Aorta (tissue), 5 donors: ENCODE measurements at places on chromosomes 4 and X. TPM values are rescaled to one million over a fixed set of nuclear protein-coding genes. Genes with fewer than 3 reads are reported as not detected.
A peak's percentile ranks its signal among the peaks of the same experiment; 100 is the strongest.

- H3K27me3 ChIP-seq: no peaks in the 10 kb centered on the region
- no peak for DNase-seq
- H3K4me3 ChIP-seq: no peak overlapping the region
- H3K4me1 ChIP-seq: no peaks in the 10 kb centered on the region
- no peak overlapping the region for H3K27ac ChIP-seq
Observed at GRCh38 chrX:129612396-129612795, 42.4 kb downstream of the APLN start.

DNA sequence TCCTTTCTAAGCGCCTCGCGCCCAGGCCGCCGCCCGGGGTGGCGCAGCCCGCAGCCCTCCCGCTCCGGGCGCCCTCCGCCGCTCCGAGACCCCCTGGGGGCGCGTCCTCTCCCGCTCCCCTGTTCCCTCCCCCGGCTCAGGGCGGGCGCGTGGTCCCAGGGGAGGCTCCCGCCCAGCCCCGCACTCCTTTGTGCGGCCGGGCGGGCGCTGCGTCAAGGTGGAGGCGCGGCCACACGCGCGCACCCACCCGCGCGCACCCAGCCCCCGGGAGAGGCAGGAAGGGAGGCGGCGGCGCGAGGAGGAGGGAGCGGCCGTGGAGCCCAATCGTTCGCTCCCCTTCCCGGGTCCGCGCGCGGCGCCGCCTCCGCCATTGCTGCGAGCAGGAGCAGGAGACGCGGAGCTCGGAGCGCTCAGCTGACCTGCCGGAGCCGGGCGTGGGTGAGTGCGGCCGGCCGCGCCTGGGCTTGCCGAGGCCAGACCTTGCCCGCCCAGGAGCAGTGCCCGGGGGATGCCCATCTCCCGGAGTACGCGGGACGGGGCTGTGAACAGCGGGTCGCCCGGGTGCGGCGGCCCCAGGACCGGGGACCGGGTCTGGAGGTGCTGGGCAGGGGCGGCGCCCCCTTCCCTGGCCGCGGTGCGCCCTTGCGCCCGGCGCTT is at the start of gene NSG1:
NSG1 (plus strand) TSS at position 367 of the 657 bp plus-strand sequence. CDS start 528 bp downstream, outside the sequence.
- no peaks in the 10 kb centered on the region for H3K27me3 ChIP-seq
- no peak for DNase-seq
- H3K4me1 ChIP-seq: no peaks in the 10 kb centered on the region
- H3K4me3 ChIP-seq: peak within 1 kb of the TSS; percentile 11
- H3K27ac ChIP-seq: no peak within 1 kb of the TSS

The CCDC120 gene
- 4.3 TPM for polyA plus RNA-seq

DNA sequence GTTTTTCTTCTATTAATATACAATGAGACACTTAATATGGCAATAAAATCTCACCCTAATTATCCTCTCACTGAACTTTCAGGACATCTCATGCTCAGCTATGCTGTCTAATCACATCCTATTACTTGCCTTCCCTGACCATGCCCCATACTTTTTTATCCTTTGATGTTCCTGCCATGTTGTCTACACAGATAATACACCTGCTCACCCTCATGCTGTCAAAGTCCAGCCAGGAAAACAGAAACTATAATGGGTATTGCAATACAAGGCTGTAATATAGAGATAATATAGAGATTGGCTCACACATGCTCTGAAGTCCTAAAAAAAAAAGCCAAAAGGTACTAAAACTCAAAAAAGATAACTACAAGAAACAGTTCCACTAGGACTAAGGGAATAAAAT is 305.4 kb downstream of the PRDM5 start:
- no peak for DNase-seq
- H3K4me1 ChIP-seq: no peaks in the 10 kb centered on the region

GRCh38 chrX:80237072-80237471 is 183.2 kb upstream of the TENT5D start:
- no peak for DNase-seq
- no peaks in the 10 kb centered on the region for H3K4me1 ChIP-seq
- H3K4me3 ChIP-seq: no peak overlapping the region
- no peaks in the 10 kb centered on the region for H3K27me3 ChIP-seq
- no peak overlapping the region for H3K27ac ChIP-seq

DNA sequence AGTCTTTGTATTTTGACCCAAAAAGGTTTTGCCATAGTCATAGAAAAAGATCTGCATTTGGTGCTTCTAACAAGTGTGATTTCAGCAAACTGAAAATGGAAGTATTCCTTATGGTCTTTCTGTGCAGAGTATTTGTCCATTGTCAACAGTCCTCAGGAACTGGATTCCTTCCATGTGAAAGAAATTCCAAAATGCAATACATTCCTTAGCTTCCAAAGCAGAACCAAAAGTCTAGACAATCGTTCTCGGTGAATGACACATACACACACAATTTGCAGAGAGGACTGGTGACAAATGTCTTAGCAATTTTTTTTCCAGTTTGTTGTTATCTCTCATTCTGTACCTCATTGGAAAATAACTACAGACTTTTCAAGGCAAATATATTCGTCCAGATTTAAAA is 562.2 kb upstream of the SLIT2 start:
- no peaks in the 10 kb centered on the region for H3K4me1 ChIP-seq
- no peaks in the 10 kb centered on the region for H3K36me3 ChIP-seq
- no peaks in the 10 kb centered on the region for H3K27me3 ChIP-seq
- H3K27ac ChIP-seq: no peak overlapping the region
- no peak overlapping the region for H3K4me3 ChIP-seq

DNA sequence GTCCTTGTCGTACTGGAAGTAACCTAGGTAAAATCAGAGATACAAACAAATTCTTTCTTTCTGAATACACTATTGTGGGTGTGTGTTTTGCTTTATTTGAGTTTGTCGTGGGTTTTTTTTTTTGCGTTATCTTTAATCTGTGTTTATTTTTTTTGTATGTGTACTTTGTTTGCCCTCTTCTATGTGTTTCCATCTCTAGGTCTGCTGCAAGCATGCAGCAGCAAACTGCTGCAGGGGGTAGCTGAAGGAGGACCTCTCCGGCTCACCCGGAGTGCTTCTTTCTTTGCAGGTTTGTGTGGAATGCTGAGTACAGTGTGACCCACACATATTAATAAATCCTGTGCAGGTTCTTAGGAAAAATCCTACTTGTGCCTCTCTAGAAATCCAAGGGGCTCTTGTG is 64.8 kb downstream of the FNIP2 start:
- H3K27me3 ChIP-seq: no peaks in the 10 kb centered on the region
- H3K36me3 ChIP-seq: peaks cover 3% of the 10 kb centered on the region
- no peaks in the 10 kb centered on the region for H3K4me1 ChIP-seq
- no peak overlapping the region for H3K27ac ChIP-seq
- DNase-seq: no peak

- H3K36me3 ChIP-seq: no peaks in the 10 kb centered on the region
- H3K27me3 ChIP-seq: no peaks in the 10 kb centered on the region
- H3K4me1 ChIP-seq: no peaks in the 10 kb centered on the region
- no peak overlapping the region for H3K4me3 ChIP-seq
- no peak for DNase-seq
- no peak overlapping the region for H3K27ac ChIP-seq
Observed at GRCh38 chr4:146340798-146341197, 126.5 kb downstream of the REELD1 start.
